ENCODE measurements at places on chromosomes 5 and 9. TPM values are rescaled to one million over a fixed set of nuclear protein-coding genes. Genes with fewer than 3 reads are reported as not detected.

- DNase-seq = no peak
Measured at GRCh38 chr5:65803699-65804391, 81.8 kb downstream of the NLN start.

The EGFLAM gene
- 20.1 TPM for polyA plus RNA-seq

GRCh38 chr5:139644646-139645429, 3.3 kb upstream of the CXXC5 start:
- no peak for DNase-seq

The STK10 gene
- polyA plus RNA-seq = 10.8 TPM

The WDR36 gene
- 39.9 TPM for polyA plus RNA-seq

DNA sequence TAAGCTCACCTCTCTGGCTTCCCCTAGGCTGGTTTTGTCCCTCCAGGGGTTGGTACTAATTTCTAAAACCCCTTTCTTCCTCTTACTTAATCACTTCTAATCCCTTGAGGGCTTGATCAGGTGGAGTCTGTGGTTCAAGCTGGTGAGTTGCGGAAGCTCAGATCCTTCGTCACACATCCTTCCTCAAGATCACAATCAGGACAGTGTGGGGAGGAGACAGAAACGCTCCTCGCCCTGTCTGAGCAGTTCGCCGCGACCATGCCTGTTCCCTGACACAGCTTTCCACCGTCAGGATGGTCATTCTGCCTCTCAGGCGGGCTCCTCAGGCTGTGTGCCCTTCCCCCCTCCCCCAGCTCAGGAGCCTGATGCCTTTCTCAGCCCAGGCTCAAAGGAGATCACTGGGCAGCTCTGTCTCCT, 24.3 kb downstream of the CPLX2 start:
- no peak for DNase-seq

- no peak for DNase-seq
Measured at GRCh38 chr9:127862075-127863011, 7.9 kb upstream of the ENG start.

DNA sequence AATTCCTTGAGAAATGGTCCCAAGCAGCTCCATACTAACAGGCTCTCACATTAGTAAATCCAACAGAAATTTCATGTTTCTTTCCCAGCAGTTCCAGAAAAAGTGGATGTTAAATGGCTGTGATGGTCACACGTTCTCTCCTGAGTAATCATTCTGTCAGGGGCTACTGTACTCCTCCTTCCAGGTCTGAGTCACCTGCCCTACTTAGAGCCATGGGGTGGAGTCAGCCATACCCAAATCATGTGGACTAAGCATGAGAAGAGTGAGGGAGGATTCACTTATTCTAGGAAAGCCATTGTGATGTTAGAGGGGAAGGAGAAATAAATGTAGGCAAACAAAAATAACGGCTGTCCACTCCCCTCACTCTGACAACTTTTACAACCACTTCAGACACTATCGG, 547.2 kb downstream of the CSNK1G3 start:
- no peak for DNase-seq

All from AG04450 (cell line).